NCI-H1048 (cell line): ENCODE measurements at places on chromosomes 7 and 10.

- DNase-seq = peak; percentile 37
These were observed 539.6 kb downstream of the CNTNAP2 start for GRCh38 chr7:146655928-146656797.

- DNase-seq = no peak
These were observed 11.6 kb downstream of the KLRG2 start for GRCh38 chr7:139471740-139472353.

DNA sequence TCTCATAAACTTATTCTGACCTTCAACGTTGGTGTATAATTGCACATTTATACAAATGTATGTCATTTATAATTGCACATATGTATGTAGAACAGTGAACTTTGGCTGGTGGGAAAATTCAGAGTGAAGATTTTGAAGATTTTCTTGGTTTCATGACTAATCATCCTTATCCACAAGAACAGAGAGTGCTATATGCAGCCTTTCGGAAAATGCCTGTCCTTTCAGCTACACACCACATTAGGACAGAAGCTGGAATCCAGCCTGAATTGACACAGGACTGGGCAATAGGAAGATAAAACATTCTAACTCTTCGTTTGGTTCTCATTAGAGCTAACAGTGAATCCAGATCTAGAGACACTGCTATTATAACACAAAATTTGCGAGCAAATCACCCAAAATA is 166.2 kb downstream of the PDE1C start:
- DNase-seq = no peak

- no peak for DNase-seq
These were observed 28.7 kb downstream of the CSGALNACT2 start for GRCh38 chr10:43166880-43167497.

DNA sequence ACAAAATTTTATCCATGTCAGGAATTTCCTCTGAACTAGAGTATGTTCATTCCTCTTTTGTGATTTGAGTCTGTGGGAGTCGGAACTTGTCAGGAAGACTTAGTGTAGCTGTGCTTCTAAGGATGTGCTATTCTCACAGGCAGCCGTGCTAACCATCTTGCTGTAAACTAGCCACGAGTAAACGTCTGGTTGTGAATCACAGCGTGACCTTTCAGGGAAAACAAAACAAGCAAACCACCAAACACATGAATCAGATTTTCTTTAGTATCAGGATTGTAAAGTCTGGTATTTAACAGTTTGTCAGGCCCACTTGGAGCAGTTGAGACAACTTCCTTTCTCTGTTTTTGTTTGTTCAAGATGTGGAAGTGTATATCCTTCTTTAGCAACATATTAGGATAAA is 32.0 kb downstream of the AUTS2 start:
- no peak for DNase-seq

DNA sequence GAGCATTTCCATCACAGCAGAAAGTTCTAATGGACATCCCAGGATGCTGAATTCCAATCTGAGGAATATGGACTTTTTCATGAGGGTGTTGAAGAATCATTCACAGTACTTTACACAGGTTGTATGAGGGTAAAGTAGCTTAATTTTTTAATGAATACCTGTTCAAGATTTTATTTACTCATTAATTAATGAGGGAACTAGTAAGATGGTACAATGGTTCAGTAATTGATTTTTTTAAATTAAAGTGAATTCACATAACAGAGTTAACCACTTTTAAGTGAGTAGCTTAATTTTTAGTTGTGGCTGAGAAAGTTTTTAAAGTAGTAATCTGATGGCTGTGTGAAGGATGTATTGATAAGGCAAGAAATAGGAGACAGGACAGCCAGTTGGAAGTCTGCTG is 266.5 kb downstream of the GFRA1 start:
- DNase-seq = no peak

DNA sequence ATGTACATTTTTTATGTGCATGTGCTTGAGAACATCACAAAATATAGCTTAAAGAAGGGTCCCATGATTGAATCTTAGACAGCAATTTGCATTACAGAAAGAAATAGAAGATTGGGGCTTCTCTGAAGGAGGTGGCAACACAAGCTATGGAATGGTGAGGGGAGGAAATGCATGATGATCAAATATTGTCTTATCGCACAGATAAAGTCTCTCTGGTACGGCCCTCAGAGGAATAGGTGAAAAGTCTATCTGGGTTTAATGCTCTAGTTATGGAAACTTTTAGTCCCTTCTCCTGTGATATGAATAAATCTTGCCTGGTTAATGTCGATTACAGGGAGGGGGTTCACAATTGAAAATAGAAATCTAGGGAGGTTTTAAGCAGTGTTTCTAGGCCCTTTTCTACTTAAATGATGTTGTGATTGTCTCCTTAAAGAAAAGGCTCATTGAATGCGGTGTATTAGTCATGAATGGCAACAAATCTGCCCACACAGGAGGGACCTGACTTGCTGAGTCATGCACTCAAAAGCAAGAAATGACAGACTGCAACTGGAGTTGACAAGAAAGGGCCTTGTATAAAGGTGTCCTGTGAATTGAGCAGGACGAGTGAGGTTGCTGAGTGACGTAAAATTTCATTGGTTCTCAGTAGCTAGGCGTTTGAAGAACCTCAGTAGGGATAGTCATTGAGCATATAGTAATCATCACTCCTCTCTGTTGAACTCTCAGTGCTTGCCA is 133.4 kb upstream of the CSTF2T start:
- DNase-seq = no peak

DNA sequence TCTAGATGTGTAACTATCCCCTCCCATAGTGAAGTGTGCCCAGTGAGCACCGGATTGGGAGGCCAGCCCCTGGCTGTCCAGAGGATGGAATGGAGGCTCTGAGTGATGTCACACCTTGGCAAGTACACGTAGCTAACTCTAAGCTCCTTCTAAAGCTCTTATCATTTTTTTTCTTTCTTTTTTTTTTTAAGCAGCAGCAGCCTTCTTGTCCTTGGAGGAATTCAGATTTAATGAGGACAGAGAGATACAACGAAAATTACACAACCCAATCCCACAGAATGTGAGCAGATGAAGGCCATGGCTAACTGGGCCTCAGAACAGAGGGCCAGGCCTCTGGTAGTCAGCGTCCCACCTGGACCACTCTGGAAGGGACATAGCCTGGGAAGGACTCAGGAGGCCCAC is 11.3 kb downstream of the TNS3 start:
- DNase-seq = no peak

- DNase-seq = no peak
These were observed 268.0 kb downstream of the FRMD4A start for GRCh38 chr10:14062528-14063260.

DNA sequence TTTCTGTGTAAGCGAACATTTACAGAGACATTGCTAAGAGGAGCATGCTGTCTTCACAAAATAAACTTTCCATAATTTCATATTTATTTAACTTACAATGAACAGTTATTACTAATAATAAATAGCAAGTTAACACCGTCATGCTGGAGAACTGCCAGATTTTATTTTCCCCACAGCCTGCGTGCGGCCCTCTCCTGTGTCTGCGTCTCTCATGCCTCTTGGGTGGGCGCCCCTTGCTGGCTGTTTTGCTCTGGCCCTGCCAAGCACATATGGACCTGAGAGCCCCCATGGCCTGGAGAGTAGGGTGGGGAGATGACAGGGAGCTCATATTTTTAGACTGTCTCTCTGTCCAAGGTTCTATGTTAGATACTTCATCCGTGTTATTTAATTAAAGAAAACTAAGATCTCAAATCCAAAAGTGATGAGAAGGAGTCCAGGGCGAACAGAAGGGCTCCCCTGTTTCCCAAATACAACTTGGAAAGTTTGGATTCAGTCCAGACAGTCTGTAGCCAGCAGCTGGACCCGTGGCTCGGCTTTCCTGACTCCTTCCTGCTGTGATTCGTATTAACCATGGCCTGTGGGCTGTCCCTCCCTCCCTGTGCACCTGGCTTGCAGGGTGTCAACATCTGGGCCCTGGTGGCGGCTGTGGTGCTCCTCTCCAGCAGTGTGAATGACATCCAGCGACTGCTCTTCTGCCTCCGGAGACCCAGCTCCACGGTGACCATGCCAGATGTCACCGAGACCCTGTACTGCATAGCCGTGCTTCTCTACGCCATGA is 20.5 kb downstream of the FBH1 start:
- DNase-seq = no peak

- no peak for DNase-seq
These were observed 89.7 kb upstream of the RPA3 start for GRCh38 chr7:7808156-7808555.

DNA sequence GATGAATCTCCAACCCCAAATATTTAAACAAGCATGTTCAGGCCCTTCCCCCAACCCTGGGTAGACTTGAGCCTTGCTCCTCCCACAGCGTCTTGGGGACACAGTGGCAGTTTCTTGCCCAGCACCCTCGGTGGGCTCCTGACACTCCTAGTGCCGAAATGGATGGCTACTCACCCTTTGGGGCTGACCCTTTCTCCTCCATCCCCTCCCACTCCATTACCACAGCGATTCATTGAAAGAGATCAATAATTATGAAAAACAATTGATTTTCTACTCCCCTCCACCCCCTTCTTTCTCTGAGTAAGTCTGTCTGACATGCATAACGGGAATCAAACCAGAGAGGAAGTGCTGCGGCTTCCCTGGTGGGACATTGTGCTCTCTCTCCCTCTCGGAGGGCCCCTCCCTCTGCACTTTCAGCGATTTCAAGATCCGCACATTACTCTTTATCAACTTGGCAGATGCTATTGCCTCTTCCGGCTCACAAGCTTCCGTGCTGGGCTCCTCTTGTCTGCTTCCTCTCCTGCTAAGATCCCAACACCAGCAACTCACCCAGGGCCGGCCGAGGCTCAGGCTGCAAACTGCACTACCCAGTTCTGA is 79.0 kb upstream of the PLXNA4 start:
- no peak for DNase-seq

GRCh38 chr10:73905256-73906020 is 5.5 kb upstream of the PLAU start:
- DNase-seq = no peak

GRCh38 chr7:101522021-101522420 is 107.1 kb downstream of the MYL10 start:
- no peak for DNase-seq

GRCh38 chr7:71784180-71784579 is 628.0 kb downstream of the CALN1 start:
- no peak for DNase-seq

DNA sequence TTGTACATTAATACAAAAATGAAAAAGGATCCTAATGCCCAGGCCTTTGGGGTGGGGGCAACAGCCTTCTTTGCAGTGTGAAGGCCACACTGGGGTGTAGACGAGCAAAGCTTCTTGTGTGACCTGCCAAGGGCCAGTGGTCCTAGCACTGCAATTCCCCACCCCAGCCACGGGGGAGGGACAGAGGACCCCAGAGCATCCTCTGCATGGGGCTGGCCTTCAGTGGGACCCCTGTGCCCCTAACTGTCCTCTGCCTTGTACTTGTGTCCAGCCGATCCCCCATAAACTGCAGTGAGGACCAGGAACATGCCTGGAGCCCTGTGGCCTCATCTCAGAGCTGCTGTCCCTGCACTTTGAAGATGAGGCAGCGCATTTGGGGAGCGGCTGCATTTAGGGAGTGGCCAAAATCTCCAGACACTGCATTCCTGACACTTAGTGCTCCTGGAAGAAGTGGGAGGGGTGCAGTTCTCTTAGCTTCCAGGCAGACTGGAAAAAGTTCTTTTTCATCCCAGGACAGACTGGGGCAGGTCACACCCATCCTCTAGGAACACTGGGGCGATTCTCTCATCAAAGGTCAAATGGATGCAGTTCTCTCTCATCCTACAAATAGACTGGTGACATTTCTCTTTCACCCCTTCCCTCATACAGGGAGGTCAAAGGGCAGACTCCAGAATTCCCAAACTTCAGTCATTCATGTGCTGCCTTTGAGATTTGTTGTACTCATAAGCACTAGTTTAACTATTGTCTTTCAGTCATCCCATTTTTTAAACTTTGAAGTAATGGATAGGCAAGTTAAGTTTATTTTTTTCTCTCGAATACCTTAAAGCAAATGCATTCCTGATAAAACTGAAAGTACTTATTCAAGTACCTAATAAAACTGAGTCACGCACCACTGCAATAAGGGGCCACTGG is 922 bp upstream of the MYO1G start:
- DNase-seq = no peak

- DNase-seq = no peak
These were observed 504 bp upstream of the TRRAP start for GRCh38 chr7:98877692-98878364.

DNA sequence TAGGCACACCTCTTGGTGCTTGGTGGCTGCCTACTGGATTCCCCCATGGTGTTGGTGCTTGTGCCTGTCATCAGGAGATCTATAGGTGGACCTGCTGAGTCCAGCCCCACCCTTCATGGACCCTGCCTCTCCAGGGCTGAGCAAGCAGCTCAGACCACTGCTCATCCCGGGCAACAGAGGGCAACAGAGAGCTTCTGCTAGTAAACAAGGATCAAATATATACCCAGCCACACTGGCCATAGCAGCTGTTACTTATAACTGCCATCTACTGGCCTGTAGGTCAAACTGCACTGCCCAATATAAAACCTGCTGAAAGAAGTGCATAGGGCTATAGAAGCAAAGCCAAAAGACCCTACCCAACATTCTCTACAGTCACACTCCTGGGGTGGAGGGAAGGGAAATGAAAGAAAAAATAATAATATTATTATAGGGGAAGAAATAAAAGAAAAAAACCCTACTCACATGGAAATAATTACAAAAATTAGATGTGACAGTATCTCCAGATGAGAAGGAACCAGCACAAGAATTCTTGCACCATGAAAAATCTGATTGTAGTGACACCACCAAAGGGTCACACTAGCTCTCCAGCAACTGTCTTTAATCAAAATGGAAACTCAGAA is 54.9 kb upstream of the ZNF800 start:
- peak; percentile 42 for DNase-seq

DNA sequence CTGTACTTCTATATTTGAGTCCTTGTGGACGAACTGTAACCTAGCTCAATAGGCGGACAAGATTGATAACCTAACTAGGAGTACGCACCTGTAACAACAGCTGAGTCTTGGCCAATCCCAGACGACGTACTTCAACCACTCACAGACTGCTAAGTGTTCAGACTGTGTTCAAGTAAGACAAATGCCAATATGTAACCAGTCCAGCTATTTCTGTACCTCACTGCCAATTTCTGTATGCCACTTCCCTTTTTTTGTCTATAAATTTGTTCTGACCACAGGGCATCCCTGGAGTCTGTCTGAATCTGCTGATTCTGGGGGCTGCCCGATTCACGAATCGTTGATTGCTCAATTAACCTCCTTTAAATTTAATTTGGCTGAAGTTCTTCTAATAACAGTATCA is 32.2 kb downstream of the HACD1 start:
- DNase-seq = no peak

DNA sequence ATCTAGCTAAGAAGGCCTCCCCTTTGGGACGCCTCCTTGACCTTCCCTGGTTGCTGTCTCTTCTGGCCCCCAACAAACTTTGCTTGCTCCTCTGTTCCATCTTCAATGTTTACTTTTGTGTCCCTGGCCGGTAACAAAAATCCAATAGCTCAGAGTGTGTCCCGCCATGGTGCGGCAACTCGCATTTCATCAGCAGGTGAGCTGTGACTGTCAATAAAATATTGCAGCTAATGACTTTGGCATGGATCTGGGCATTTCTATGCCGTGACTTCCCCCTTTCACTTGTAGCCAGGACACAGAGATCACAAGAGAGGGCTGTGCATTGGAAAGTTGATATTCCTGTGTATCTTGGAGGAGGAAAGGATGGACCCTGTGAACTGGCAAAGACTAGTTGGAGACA is 317.6 kb downstream of the RPS24 start:
- DNase-seq = no peak

- DNase-seq = no peak
These were observed 302.1 kb downstream of the CACNA2D1 start for GRCh38 chr7:82141427-82141826.
